Lung (tissue), 17 donors: ENCODE measurements at places on chromosomes 7 and 10. TPM values are rescaled to one million over a fixed set of nuclear protein-coding genes. Genes with fewer than 3 reads are reported as not detected.
A peak's percentile ranks its signal among the peaks of the same experiment; 100 is the strongest.

- no peak for DNase-seq
Measured at GRCh38 chr7:28219793-28220192, 39.2 kb upstream of the JAZF1 start.

DNA sequence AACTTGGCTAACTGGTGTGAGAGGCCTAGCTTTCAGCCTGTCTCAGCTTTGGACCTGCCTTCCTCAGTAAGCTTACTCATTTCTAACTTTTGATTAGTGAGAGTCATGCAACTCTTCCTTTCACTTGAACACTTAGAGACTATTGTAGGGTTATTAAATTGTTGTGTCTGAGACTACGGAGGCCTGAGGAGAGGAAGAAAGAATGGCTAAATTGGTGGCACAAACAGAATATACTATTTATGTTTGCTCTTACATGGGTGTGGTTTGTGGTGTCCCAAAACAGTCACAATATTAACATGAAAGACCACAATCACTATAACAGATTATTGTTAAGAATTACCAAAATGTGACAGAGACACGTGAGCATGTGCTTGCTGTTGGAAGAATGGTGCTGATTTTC, 82.1 kb downstream of the TRIM24 start:
- DNase-seq, result no peak

DNA sequence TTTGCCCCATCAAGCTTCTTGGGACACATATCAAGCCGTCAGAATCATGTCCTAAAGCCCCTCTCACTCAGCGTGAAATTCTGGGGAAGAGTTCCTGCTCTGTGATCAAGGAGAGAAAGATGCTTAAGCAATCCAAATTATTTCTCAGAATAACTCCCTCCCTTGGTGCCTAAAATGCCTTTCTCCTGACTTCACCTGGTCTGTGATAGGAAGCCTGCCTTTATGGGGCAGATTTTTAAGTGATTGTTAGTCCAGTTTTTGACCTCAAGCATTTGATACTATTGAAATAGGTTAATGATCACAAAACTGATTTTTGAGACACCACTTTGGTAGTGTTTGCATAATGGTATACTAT, 76.4 kb upstream of the MAGI2 start:
- DNase-seq, result no peak

- peak; percentile 46 for DNase-seq
Measured at GRCh38 chr10:78231939-78232338, 198.3 kb downstream of the RPS24 start.

Gene TMEM106B
- total RNA-seq, result 100 TPM

DNA sequence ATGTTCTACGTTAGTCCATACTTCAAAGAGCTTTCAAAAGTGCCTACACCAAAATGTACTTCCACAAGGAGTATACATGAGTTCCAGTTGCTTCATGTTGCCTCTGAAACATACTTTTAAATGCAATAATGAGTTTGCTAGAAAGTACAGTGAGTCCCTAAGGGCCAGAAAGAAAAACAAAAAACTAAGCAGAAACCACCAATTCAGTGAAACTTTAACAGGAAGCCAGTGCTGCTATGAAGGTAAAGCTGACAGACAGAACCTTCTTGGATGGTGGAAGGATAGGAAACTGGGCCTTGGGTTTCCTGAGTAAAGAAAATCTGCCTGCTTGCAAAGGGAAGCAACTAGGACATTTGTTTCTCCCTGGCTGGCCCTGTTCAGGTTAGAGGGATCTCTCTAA, 104.2 kb downstream of the CTTNBP2 start:
- DNase-seq, result no peak

DNA sequence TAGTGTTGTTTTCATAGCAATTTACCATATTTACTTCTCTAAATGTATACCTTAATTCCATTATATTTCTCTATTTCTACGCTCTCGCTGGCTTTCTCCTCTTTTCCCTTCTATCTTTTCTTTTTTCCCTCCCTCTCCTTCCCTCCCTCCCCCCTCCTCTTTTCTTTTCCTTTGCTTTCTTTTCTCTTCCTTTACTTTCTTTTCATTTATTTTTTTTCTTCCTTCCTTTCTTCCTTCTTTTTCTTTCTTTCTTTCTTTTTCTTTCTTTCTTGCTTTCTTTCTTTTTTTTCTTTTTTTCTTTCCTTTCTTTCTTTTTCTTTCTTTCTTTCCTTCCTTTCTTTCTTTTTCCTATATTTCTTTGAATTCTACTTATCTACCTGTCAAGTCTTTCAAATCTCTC, 533.0 kb upstream of the POT1 start:
- no peak for DNase-seq

Gene RASSF4
- 44.3 TPM for total RNA-seq

GRCh38 chr7:138691178-138691577, 10.0 kb downstream of the SVOPL start:
- DNase-seq, result no peak

DNA sequence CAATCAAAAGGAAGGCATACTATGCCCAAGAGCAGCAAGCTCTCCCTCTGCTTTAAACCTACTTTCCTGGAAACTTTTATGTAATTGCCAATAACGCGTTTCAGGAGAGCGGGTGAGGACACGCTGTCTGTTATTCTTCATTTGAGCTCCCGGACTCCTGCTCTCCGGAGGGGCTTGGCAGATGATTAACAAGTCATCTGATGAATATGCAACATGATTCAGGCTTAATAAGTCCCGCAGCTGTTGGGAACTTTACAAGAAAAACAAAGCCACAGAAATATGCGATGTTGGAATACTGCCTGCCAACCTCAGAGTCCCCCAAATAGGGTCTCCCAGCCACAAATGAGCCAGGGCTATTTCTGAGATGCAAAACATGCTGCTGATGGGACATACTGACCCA, 348.0 kb downstream of the GPAM start:
- peak; percentile 53 for DNase-seq

GRCh38 chr7:90322837-90323236, 1.7 kb upstream of the FAM237B start:
- DNase-seq, result no peak

Gene HPS1
- 89.5 TPM for total RNA-seq

DNA sequence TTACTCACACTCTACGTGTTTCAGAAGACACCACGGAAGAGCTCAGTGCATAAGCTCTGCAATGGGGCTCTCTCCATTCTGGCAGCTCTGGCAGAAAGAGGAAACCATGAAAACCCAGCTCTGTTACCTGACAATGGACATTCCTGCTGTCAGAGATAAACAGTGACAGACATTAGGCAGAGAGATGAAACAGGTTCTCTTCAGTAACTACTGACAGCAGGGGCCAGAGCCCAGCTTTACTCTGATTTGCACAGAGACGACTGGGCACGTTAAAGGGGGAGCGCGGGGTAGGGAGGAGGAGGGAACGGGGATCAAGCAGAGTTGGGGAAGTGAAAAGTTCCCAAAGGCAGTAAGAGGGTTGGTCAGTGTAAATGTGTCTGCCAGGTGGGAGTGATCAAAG, 206.1 kb downstream of the RAMP3 start:
- no peak for DNase-seq

DNA sequence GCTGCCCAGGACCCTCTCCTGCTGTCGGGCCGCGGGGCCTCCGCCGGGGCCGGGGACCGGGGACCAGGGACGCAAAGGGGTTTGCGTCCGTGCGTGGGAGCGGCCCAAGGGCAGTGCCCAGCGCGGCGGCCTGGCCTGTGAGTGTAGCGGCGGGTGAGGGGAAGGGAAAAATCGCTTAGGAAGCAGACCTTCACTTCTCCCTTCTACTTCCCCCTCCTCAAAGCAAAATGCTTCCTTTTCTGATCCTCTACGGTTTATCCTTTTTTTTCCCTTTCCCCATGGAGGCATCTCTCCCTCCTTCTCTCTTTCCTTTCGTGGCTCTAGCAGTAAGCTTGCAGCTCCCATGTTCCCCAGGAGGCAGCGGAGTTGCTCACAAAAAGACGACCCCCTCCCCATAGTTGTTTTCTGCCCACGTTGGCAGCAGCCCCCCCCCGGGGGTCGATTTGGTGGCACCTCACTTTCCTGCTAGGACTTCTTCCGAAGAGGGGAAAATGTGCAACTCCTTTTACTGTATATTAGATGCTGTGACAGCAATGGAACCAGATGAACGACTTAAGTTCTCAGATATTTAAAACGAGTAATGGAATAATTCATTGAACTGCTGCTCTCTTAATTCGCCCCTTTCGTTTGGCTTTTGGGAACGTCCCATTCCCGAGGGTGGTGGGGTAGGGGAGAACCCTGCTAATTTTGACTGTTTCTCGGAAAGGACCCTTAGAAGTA, 724 bp downstream of the CAPZA2 start:
- peak; percentile 73 for DNase-seq

DNA sequence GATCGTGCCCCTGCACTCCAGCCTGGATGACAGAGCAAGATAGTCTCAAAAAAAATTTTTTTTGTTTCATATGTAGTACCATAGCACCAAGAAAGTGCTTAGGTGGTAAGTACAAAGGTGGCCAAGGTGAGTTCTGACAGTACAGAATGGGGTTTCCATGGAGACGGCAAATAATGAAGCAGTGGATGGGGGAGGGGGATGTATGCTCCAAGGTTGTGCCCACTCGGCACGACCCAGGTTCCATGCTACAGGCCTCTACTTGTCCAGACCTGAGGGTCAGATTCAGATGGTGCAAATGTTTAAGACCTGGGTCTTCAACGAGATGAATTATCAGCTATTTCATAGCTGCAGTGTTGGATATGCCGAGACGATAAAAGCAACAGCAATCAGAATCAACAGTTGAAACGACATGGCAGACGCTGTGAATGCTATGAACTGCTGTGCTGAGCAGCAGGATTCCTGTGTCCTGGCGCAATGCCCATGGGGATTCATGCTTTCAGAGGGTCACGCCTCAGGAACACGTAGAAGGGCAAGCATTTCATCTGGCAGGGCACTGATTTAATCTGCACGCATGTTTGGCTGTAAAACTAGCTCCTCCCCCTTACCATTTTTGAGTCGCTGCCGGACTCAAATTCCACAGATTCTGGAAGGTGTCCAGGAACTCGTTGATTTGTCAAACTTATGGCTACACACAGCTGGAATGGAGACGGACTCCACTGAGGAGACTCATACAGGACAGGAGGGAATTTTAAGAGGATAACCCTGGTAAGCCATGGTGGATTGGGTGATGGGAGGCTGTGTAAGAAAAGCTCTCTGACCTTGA, 256.5 kb downstream of the FRMD4A start:
- DNase-seq, result peak; percentile 97

Gene PDGFA
- total RNA-seq, result 40.6 TPM
